ENCODE measurements at places on chromosomes 2 and 18.

- no peak for DNase-seq
Observed at GRCh38 chr2:168767258-168767657, 35.2 kb upstream of the NOSTRIN start.

DNA sequence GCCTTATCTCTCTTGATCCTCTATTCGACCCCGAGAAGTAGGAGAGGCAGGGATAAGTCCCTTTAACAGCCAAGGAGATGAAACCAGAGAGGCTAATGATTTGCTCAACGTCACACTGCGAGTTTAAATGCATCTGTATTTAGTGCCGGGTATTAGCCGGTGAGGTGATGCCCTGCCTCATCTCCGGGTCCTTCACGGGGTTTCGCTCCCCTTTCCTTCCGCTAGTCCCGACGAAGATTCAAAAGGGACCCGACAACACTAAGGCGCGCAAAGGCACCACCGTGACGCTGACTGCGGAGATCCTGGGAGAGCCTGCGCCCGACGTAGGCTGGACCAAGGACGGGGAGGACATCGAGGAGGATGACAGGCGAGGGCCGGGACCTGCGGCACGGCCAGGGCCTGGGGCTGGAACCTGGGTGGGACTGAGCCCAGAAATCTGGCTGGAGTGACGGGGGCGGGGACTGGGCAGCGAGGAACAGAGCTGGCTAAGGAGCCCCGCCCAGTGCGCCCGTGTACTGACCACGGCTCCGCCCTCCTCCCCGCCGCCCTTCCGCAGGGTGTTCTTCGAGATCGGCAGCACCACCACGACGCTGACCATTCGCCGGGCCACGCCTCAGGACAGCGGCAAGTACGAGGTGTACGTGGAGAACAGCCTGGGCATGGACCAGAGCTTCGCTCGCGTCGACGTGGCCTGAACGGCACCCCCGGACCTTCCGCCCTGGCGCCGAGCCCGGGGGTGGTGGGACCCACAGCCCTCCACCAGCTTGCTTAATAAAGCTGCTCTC is 1.0 kb upstream of the GMPPA start:
- no peak for DNase-seq

- DNase-seq, result no peak
Observed at GRCh38 chr2:148926981-148927401, 52.0 kb downstream of the KIF5C start.

GRCh38 chr18:13625355-13625754 is 101.0 kb downstream of the FAM210A start:
- no peak for DNase-seq

DNA sequence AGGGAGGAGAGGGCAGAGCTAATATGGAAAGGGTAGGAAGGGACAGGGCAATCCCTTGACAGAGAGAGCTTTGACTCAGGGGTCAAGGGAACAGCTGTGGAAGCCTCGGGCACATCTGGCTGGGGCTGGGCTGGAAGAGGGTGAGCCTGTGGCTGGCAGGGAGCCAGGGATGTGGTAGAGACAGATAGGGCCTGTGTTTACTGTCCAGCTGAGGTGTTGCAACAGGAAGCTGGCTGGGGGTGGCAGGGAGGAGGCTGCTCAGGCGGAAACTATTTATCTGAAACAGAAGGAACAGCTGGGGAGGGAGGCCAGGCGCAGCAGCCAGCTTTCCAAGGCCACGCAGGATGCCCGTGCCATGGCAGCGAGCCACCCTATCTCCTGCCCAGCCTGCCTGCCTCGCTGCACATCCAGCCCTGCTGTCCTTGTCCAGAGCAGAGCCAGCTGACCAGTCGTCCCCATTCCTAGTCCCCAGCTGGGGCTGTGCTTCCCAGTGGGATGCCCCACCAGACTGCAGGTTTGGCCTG is 264.7 kb downstream of the CYP26B1 start:
- DNase-seq, result no peak

DNA sequence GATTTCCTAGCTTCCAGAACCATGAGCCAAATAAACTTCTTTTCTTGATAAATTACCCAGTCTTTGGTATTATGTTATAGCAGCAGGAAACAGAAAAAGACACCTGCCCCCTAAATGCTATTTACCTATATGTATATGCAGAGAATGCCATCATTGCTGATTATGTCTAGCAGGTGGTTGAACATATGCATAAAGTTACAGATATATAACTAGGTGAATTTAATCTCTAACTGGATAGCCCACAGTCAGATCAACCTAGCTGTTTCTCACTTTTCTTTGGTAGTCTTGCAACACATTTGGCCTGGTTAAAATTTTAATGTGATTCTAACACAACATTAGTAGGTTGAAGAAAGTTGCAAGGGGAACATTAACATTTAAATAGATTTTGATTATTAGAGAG is 7.1 kb upstream of the CERS6 start:
- DNase-seq, result no peak

DNA sequence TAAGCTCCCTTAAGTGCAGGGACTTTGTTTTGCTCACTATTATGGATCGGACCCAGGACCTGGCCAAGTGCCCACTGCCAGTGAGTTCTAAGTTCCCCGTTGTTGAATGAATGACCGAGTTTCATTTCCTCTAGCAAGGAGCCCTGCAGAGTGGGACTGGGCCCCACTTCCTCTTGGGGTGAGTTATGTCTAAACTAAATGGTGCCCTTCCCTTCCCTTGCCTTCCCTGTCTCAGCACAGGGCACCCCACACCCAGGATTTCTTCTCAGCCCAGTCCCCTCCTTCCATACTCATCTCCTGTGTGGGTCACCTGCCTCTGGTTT is 195.3 kb upstream of the HS6ST1 start:
- no peak for DNase-seq

DNA sequence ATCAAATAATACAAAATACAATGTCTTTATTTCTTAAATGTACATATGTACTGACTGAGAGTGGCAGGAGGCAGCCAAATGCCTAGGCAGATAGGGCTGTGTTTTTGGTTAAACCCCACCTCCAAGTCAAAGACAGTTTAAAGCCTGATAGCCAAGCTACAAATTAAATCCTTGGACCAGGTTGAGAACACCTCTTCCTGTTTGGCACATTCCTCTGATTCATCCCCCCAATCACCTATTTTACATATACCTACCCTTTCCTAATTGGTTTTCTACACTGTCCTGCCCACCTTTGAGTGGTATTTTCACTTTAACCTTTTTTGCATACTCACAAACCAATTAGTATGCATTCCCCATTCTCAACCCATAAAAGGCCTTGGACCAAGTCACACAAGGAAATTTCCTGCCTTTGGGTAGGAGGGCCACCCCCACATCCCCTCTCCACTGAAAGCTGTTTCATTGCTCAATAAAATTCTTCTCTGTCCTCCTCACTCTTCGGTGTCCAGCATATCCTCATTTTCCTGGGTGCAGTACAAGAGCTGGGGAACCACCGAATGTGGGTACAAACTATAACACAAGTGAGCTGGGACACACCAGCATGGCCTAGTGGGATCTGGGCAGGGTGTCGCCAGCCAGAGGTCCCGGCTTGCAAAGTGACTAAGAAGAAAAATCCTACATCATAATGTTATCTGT is 149.1 kb downstream of the UBE2E3 start:
- no peak for DNase-seq

DNA sequence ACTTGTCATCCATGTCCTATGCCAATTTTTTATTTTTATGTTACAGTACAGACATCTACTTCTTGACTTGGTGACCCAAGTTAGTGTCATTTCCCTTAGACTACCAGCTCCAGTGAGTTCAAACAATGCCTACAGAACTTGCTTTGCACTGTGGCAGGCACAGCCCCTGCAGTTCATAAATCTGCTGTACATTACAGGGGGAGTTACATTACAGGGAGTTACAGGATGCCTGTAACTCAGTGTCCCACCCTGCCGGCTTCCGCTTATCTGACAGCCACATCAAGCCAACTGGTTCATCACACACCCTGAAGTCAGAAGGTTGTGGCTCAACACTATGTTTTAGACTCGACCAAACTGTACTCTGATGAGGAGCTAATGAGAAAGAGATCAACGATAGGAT is 7.8 kb upstream of the NPAS2 start:
- DNase-seq, result no peak

DNA sequence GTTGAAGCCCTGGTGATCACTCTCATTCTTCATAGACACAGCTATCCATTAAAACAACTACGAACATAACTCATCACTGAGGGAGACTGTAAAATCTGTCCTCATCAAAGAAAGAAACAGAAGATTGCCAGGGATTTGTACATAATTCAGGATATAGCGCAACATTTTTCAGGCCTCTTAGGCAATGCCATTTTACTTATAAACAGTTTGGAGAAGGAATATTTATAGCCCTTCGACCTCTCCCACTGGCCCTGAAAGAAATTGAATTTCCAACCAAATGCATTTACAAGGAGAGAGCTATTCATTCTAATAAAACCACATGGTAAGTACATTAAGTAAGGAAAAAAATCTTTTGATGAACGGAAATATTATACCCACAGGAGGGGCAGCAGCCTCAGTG is 295.0 kb downstream of the RAD51AP2 start:
- DNase-seq, result no peak

DNA sequence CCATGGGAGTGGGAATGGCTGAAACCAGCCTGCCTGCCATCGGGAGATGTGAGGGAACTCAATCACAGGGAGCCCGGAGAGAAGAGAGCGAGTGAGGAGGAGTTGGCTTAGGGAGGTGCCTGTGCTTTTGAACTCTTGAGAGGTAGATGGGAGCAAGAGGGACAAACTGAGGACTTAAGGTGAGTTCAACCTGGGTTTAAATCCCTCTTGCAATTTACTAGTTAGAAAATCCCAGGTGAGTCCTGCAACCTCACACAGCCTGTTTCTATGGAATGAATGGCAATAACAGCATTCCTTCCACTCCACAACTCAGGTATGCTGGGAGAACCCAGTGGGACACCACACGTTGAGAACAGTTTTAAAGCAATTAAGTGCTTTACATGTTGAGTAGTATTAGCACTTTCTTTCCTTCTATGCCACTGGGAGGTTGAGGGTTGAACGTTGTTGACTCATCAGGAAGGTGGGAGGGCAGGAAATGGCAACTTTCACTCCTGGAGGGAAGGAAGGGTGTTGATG is 57.3 kb downstream of the VIT start:
- peak; percentile 82 for DNase-seq

GRCh38 chr2:155947069-155947468 is 385.5 kb downstream of the NR4A2 start:
- DNase-seq, result no peak

- DNase-seq, result no peak
Observed at GRCh38 chr2:95333056-95333455, 35.9 kb downstream of the KCNIP3 start.

DNA sequence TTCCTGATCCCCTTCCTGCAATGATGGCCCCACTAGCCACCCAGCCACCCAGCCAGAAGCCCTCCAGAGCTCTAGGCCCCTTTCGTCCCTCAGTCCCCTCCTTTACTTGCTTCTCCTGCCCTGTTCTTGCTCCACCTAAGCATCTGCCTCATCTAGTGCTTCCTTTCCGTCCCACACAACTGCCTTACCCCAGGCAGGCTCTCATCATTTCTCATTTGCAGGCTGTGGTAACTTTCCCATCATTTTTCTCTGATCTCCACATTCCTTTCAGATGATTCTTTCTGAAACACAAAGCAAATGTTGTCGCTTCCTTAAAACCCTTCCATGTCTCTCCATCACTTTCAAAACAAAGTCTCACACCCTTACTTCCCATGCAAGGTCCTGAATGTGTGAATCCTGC is 459.8 kb downstream of the METTL4 start:
- no peak for DNase-seq

- no peak for DNase-seq
Observed at GRCh38 chr18:36511791-36512352, 214.4 kb downstream of the FHOD3 start.

- DNase-seq, result no peak
Observed at GRCh38 chr2:172446474-172447063, 19.2 kb downstream of the ITGA6 start.

GRCh38 chr2:108587621-108588020 is 53.4 kb downstream of the LIMS1 start:
- no peak for DNase-seq

GRCh38 chr2:234025466-234025865 is 25.0 kb upstream of the SPP2 start:
- DNase-seq, result no peak

DNA sequence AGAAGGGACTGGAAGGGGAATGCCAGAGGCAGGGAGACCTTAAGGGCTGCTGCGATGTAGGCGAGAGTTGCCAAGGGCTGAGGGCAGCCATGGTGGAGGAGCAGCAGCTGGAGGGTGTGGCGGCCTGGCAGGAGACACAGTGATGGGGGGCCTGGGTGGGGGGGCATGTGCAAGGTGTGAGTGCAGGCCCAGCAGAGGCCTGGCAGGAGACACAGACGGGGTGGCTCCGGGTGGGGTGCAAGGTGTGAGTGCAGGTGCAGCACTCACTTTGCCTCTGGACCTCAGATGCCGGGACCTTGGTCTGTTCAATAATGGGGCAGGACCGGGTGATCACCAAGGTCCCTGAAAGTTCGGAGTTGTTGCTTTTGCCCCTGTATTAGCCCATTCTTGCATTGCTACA is 76.2 kb upstream of the ODC1 start:
- DNase-seq, result no peak

GRCh38 chr2:97662386-97662894 is 1.4 kb downstream of the ACTR1B start:
- DNase-seq, result no peak

GRCh38 chr2:207341112-207341750 is 175.5 kb upstream of the KLF7 start:
- DNase-seq, result no peak

DNA sequence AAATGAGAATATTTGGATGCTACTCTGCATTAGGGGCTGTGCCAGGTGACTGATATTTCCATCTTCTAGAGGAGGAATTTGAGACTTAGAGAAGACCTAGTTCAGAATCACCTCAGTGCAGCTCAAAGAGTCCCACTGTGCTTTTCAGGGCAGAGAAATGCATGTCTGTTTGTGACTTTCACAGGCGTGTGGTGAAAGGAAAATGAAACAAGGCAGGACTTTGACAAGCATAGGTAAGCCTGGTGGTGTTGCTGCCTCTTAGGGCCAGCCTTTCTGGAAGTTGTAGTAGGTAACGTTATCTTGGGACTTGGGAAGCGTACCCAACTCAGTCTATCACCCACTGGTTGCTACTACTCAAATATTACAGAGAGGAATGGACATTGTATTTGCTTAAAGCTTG is 2.6 kb downstream of the GPR39 start:
- DNase-seq, result no peak
